ENCODE measurements at places on chromosomes 6 and 20. TPM values are rescaled to one million over a fixed set of nuclear protein-coding genes. Genes with fewer than 3 reads are reported as not detected.

The TMEM244 gene
- total RNA-seq = not detected

The TAF11 gene
- 10.8 TPM for total RNA-seq

DNA sequence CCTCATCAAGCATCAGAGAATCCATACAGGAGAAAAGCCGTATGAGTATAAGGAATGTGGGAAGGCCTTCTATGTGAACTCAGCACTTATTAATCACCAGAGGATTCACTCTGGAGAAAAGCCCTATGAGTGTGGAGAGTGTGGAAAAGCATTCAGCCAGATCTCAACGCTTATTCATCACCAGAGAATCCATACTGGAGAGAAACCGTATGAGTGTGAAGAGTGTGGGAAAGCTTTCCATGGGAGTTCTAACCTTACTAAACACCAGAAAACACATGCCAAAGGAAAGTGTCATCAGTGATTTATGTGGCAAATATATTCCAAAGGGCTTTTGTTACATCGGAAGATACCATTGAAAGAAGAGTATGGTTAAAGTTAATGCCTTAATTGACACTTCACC is 25.4 kb downstream of the ZKSCAN8 start:
- no peak for DNase-seq

- DNase-seq = peak; percentile 49
Observed at GRCh38 chr6:25027221-25027916, 91.6 kb upstream of the RIPOR2 start.

DNA sequence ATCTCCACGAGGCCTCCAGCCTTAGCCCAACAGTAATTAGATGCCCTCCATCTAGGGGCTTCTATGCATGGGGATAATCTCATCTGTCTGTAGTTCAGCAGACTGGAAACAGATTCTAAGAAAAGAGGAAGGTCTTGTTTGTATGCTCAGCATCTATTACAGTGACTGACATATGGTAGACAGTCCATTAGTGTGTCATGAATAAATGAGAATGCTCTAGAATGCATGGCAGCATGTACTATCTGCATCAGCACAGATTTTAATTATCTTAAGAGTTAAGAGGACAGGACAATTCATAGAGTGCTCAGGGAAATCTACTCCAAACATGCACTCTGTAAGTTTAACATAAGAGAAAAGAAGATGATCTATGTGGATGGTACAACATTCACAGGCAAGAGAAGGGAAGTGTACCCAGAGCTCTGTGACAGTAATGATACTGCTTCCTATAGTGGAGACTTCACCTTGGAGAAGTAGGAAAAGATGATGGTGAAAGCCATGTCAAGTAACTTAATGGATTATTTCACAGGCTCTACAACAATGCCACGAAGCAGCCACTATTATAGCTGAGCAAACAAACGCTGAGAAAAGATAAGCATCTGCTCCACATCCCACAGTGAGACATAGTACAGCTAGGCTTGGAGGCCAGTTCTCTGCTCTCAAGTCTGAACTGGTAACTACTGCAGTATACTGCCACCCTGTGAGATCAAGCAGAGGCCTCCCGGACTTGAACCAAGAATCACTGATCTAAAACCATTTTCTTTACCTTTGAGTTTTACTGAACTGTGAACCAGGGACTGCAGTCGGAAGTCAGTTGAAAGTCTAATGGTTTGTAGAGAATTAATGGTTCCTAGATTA is 309.2 kb upstream of the SPTLC3 start:
- no peak for DNase-seq
